Lower lobe of right lung (tissue), 2 donors: ENCODE measurements at places on chromosomes 11 and 22. TPM values are rescaled to one million over a fixed set of nuclear protein-coding genes. Genes with fewer than 3 reads are reported as not detected.

DNA sequence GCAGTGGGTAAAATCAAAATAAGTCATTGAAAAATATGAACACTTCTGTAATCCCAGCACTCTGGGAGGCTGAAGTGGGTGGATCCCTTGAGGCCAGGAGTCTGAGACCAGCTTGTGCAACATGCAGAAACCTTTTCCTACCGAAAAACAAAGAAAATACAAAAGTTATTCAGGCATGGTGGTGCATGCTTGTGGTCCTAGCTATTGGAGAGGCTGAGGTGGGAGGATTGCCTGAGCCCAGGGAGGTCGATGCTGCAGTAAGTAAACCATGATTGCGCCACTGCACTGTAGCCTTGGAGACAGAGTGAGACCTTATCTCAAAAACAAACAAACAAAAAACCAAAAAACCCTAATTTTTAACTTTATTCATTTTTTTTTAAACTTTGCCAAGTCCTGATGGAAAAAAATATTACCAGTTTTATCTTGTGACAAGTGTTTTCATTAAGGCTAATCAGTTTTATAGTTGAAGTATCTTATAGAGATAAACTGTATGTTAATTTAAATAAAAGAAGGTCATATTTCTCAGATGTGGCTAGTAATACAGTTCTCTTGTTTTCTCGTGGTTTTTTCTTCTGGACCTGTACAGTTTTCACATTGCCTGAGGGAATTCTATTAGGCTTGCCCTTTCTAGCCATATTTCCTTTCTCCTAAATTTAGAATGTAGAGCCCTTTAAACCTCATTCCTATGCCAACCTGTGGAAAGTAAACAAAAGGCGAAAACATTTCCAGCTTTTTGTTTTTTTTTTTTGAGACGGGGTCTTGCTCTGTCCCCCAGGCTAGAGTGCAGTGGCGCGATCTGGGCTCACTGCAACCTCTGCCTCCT lies 9.4 kb downstream of the HIPK3 start:
- H3K4me3 ChIP-seq = no peak overlapping the region
- DNase-seq = no peak
- no peaks in the 10 kb centered on the region for H3K27me3 ChIP-seq
- peak overlapping the region; percentile 19 for H3K27ac ChIP-seq

Gene PAMR1
- total RNA-seq = 5.6 TPM

- no peaks in the 10 kb centered on the region for H3K27me3 ChIP-seq
- no peaks in the 10 kb centered on the region for H3K4me1 ChIP-seq
- H3K27ac ChIP-seq = no peak overlapping the region
Observed at GRCh38 chr22:44444341-44445306, 53.4 kb downstream of the RTL6 start.

Gene SLC22A6
- not detected for total RNA-seq

Gene GRAP2
- total RNA-seq = 9.5 TPM

DNA sequence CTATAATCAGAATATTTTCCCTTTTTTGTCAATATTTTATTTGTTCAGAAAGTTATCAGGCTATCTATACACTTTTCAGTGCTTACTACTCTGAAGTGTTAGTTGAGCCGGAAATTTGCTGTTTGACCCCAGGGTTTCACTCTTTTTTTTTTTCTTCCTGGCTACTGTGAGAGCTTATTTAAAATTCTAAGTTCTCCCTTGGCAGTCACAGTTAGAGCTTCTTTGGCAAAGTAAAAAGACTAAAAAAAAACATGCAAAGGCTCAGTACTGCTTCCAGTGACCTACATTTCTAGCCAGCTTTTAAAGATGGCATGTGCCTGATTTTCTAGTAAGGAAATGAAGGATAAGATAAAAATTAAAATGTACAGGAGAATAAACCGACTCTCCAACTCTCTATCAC lies 48.4 kb downstream of the ELP4 start:
- no peaks in the 10 kb centered on the region for H3K4me1 ChIP-seq
- H3K27ac ChIP-seq = no peak overlapping the region
- H3K36me3 ChIP-seq = no peaks in the 10 kb centered on the region
- no peaks in the 10 kb centered on the region for H3K27me3 ChIP-seq
- no peak for DNase-seq

- DNase-seq = no peak
- H3K27ac ChIP-seq = no peak overlapping the region
- H3K27me3 ChIP-seq = no peaks in the 10 kb centered on the region
- H3K36me3 ChIP-seq = no peaks in the 10 kb centered on the region
- H3K4me3 ChIP-seq = no peak overlapping the region
- peaks cover 10% of the 10 kb centered on the region for H3K4me1 ChIP-seq
Observed at GRCh38 chr11:129825380-129825779, 9.7 kb downstream of the TMEM45B start.

Gene C22orf42
- total RNA-seq = not detected

DNA sequence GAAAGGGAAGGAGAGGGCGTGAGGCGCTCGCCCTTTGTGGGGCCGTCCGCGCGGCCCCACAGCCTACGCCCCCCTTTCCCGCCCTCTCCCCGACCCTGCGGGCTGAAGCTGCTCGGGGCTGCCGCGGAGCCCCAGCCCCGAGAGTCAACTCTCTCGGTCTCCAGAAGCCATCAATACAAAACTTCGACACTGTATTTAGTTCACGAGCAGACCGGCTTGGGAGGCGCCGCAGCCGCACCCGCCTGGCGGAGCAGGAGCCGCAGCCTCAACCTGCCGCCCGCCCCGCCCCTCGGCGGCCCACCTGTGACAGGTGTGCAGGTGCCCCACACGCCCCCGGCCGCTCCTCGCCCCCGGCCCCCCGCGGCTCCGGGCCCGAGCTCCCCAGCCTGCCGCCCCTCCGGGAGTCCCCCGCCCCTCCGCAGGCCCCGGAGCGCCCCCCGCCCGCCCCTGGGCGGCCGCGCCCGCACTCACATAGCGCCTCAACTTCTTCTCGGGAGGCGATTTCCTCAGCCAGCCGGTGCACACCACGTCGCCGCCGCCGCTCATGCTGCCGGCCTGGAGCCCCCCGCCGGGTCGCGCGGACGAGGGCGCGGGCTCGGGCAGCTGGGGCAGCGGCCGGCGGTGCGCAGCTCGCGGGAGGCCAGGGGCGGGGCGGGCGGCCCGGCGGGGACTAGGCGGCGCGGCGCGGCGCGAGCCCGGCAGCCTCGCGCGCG lies at the start of gene GAB2:
TSS of gene GAB2 (minus strand) at position 646 of the 713 bp plus-strand sequence. CDS start at position 546, 100 bp downstream.
- peak within 1 kb of the TSS; percentile 86 for H3K4me3 ChIP-seq
- DNase-seq = peak; percentile 61
- H3K4me1 ChIP-seq = peaks cover 47% of the 10 kb centered on the region
- H3K27ac ChIP-seq = peak within 1 kb of the TSS; percentile 97

Gene MRGPRE
- total RNA-seq = not detected

Gene WT1
- total RNA-seq = 1.2 TPM

Gene SMIM35
- total RNA-seq = not detected

Gene NPTXR
- total RNA-seq = 5.1 TPM

DNA sequence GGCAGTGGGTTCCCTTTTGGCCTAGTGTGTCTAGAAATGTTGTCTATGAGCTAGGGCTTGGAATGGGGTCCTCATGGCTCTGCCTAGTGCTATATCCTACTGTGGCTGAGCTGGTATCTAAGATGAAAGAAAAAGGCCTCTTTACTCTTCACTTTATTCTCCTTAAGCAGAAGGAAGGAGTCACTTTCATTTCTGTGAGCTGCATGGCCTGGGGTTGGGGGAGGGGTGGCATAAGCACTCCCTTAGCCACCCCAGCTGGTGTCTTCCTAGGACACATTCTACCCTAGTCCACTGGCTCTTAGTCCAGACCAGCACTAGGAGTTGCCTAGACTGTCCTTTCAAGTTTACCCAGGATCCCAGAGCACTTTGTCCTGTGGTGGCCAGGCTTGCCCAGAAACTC lies 1148.9 kb upstream of the CNTN5 start:
- H3K27me3 ChIP-seq = no peaks in the 10 kb centered on the region
- H3K36me3 ChIP-seq = no peaks in the 10 kb centered on the region
- no peaks in the 10 kb centered on the region for H3K4me1 ChIP-seq
- no peak overlapping the region for H3K4me3 ChIP-seq

DNA sequence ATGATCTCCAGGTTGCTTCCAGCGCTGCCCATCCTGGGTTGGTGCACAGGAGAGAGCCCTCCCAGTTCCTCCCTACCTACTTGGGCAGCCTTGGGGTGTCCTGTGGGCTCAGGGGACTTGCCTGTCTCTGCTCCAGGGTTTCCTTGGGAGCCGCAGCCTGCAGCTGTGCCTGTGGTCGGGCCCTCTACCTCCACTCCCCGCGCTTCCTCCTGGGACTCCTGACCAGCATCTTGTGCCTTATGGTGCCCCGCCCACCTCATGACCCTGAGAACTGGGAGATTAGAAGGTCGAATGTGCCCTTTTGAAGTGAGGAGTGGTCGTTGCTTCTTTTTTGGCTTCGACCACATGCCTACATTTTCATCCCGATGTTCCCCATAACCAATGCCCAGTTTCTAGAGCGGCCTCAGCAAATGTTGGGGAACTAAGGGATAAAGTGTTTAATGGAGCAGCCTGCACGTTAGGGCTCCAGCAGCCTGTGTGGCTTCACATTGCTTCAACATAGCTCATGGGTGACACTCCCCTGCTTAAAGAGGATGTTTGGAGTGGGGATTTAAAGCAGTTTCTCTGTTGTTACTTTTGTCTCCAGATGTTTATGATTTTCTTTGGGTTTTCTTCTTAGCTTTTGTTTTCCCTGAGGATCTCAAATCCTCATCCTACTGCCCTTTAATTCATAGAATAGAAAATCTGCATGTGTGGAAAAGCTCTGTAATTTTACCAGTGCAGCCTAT lies 248.8 kb downstream of the TBC1D22A start:
- H3K4me1 ChIP-seq = peaks cover 6% of the 10 kb centered on the region
- H3K36me3 ChIP-seq = peaks cover 15% of the 10 kb centered on the region
- no peak overlapping the region for H3K27ac ChIP-seq
- H3K27me3 ChIP-seq = no peaks in the 10 kb centered on the region
- no peak overlapping the region for H3K4me3 ChIP-seq

Gene TRPC6
- 13.9 TPM for total RNA-seq

- H3K4me1 ChIP-seq = peaks cover 16% of the 10 kb centered on the region
- H3K27me3 ChIP-seq = no peaks in the 10 kb centered on the region
- DNase-seq = no peak
- H3K4me3 ChIP-seq = no peak overlapping the region
- H3K27ac ChIP-seq = no peak overlapping the region
Observed at GRCh38 chr11:95915051-95915450, 8.9 kb downstream of the MTMR2 start.

Gene ADAMTS15
- total RNA-seq = 8.4 TPM

GRCh38 chr22:45786726-45787125 lies 115.1 kb downstream of the ATXN10 start:
- H3K27me3 ChIP-seq = no peaks in the 10 kb centered on the region
- H3K4me3 ChIP-seq = no peak overlapping the region
- H3K4me1 ChIP-seq = peaks cover 26% of the 10 kb centered on the region
- no peak overlapping the region for H3K27ac ChIP-seq
- DNase-seq = no peak
- H3K36me3 ChIP-seq = no peaks in the 10 kb centered on the region

DNA sequence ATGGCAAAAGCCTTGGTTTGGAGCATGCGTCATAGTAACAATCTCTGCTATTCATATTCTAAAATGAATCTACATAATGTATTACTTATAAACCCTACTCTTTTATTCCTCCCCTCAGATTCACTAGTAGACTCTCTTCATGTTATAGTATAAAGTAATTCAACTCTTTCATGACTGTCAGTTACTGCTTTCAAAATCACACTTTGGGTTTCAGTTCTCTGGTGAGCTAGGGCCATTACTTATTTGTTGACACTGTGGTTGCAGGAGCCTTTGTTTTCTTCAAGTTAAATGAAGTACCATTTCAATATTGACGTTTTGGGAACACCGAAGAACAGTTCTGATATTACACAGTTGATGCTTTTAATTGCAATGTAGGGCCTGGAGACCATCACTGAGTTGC lies 378.4 kb downstream of the DDX10 start:
- H3K36me3 ChIP-seq = no peaks in the 10 kb centered on the region
- no peaks in the 10 kb centered on the region for H3K27me3 ChIP-seq
- H3K27ac ChIP-seq = no peak overlapping the region
- no peak overlapping the region for H3K4me3 ChIP-seq
- H3K4me1 ChIP-seq = no peaks in the 10 kb centered on the region
- DNase-seq = no peak

DNA sequence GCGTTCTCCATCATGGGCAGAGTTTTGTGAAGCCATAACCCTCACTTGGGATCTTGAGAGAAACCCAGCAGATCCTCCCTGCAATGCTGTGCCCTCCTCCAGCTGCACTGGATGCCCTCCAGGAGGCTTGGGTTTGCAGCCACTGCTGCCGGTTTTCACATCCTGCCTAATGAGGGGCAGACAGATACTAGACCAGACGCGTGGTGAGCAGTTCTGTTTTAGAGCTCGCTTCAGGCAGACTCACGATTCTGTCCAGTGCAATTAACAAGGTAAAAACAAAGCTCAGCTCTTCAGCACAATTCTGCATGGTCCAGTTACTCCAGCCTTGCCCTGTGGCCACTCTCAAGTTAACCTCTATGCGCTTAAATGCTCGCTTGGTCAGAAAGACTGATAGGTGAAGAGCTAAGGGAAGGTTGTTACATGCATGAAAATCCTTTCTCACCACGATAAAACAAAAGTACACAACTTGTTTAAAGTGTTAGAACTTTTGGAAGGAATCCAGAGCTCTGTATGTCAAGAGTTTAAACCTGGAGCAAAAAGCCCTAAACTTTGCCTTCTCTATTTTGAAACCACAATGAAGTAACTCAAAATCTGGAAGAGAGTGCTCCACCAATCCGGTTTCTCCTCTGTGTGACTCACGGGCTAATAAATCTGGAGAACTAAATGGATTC lies 292.3 kb upstream of the FAT3 start:
- no peaks in the 10 kb centered on the region for H3K27me3 ChIP-seq
- DNase-seq = no peak
- H3K36me3 ChIP-seq = no peaks in the 10 kb centered on the region
- H3K4me1 ChIP-seq = no peaks in the 10 kb centered on the region

Gene RAB39A
- total RNA-seq = 3.1 TPM

DNA sequence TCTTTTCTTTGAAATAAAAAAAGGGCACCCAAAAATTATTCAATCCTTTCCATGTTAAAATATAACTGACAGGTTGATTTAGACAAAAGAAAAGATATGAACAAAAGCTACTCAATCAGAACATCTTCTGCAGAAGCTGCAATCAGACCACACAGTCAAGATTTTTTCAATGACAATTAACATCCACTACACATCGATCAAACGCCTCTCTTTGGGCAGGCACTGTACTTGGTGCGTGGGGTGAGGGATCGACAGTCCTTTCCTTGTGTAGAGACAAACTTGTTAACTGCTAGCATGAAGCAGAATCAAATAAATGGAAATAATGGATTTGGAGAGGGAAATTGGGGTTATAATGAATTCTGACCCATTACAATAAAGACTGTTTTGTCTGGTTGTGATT lies 71.2 kb upstream of the SESN3 start:
- H3K36me3 ChIP-seq = no peaks in the 10 kb centered on the region
- H3K4me1 ChIP-seq = no peaks in the 10 kb centered on the region
- H3K27ac ChIP-seq = no peak overlapping the region
- DNase-seq = no peak
- H3K4me3 ChIP-seq = no peak overlapping the region

GRCh38 chr22:42069801-42070516 lies 653 bp downstream of the NAGA start:
- peaks cover 43% of the 10 kb centered on the region for H3K4me1 ChIP-seq
- no peaks in the 10 kb centered on the region for H3K27me3 ChIP-seq
- H3K27ac ChIP-seq = peak overlapping the region; percentile 85
- peak overlapping the region; percentile 76 for H3K4me3 ChIP-seq

Gene APBB1
- 37.2 TPM for total RNA-seq
